ENCODE measurements at places on chromosomes 5 and 9.

- DNase-seq, result no peak
Observed at GRCh38 chr9:22120159-22120549, 111.0 kb upstream of the CDKN2B start.

DNA sequence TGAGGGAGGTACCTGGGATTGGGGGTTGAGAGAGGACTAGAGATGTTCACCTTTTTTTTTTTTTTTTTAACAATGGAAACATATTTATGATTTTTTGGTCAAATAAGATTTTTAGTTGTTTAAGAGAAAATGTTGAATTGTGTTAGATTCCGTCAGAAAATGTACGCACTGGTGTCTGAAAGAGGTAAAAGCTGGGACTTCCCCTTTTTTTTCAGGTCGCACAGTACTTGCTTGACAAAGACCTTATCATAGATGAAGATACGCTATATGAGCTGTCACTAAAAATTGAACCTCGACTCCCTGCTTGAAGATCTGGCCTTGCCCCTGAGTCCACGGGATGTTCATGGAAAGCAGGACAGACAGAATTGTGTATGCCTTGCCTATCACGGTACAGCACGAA is 7.7 kb upstream of the CKMT2 start:
- peak; percentile 52 for DNase-seq

DNA sequence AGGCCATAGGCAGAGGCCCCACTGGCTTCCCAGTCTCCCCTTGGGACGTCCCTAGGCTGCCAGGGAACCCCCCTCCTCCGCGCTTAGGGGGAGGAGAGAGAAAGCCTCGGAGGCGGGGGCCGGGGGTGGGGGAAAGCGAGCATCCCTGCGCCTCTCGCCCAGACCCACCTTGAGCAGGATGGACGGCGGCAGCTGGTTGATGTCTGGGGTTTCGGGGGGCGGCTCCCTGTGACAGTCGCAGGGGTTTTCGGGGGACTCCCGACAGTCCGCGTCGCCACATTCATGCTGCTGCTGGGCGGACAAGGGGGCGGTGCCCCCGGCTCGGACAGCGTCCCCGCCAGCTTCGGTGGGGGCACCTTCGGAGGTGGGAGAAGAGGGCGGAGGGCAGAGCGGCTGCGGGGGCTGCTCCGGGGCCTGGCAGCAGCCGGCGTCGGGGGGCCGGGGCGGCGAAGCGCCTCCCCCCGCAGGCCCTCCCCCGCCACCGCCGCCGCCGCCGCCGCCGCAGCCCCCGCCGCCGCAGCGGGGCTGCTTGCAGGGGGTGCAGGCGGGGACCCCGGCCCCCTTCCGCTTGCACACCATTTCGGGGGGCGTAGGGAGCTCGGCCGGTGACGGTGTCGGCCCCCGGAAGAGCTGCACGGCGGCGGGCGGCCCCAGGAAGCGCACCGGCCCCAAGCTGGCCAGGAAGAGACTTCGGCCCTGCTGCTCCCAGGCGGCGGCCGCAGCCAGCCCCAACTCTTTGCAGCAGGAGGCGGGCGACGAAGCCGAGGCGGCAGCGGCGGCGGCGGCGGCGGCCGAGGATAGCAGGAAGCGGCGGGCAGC is 1.2 kb downstream of the FBXL17 start:
- DNase-seq, result peak; percentile 65

GRCh38 chr5:66912787-66913186 is 283.8 kb downstream of the CD180 start:
- DNase-seq, result no peak

GRCh38 chr5:16742938-16743337 is 126.1 kb upstream of the RETREG1 start:
- no peak for DNase-seq

DNA sequence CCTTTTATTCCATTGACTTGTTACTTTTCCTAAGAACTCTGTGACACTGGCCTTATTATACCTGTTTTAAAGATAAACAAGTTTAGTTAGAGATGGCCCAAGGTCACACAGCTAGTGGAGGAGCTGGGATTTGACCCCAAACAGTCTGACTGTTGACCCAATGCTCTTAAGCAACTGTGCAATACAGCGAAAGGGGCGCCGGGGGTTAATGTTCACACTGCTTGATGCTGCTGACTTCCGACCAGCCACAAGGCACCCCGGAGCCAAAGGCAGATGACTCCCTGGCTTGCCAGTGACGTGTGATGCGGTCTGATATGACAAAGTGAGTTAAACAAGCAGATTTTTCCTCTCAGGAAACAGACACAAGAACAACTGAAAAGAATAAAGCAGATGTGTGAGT is 23.9 kb downstream of the PIK3R1 start:
- peak; percentile 95 for DNase-seq

GRCh38 chr5:97019435-97020117 is 83.7 kb downstream of the LNPEP start:
- DNase-seq, result no peak

DNA sequence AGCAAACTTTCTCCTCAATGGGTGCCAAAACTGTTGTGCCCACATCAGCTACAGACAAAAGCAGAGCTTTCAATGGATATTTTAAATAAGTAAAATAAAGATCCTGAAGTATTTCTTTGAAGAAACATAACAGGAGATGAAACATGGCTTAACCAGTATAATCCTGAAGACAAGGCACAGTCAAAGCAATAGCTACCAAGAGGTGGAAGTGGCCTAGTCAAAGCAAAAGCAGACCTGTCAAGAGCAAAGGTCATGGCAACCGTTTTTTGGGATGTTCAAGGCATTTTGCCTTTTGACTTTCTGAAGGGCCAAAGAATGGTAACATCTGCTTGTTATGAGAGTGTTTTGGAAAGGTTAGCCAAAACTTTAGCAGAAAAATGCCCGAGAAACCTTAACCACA is 77.9 kb downstream of the ANXA1 start:
- no peak for DNase-seq

- DNase-seq, result no peak
Observed at GRCh38 chr9:96585426-96585825, 34.2 kb downstream of the CDC14B start.

GRCh38 chr9:89137542-89138462 is 40.8 kb downstream of the SHC3 start:
- no peak for DNase-seq

DNA sequence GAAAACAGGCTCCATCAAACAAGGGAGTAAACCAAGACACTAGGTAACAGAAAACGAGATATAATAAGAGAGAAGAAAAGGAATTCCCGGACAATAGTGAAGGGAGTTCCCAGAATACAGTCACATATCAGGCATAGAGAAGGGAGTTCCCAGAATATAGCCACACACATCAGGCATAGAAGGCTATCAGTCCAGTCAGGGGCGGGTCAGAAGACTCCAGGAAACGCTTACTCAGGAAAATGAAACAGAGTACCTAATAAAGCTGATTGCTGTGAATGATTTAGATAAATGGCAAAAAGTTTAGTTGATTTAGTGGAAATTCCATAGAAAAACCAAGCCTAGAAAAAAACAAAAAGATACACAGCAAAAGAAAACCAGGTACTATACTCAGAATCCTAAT is 4.9 kb downstream of the TOMM5 start:
- DNase-seq, result no peak

DNA sequence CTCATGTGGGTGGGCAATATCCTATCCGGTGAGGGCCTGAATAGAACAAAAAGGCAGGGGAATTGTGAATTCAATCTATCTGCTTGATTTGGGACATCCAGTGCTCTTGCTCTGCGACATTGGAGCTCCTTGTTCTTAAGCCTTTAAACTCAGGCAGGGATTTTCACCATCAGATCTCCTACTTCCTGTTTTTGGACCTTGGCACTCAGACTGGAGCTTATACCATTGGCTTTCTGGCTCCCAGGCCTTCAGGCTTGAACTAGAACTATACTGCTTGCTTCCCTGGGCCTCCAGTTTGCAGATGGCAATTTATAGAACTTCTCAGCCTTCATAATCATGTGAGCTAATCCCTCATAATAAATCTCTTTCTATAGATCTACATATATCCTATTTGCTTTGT is 134.3 kb upstream of the CLINT1 start:
- peak; percentile 50 for DNase-seq

GRCh38 chr9:21121595-21122251 is 19.9 kb downstream of the IFNW1 start:
- DNase-seq, result no peak

- peak; percentile 53 for DNase-seq
Observed at GRCh38 chr9:117411547-117411946, 3.3 kb downstream of the ASTN2 start.

GRCh38 chr5:155504606-155505005 is 491.1 kb downstream of the KIF4B start:
- no peak for DNase-seq

DNA sequence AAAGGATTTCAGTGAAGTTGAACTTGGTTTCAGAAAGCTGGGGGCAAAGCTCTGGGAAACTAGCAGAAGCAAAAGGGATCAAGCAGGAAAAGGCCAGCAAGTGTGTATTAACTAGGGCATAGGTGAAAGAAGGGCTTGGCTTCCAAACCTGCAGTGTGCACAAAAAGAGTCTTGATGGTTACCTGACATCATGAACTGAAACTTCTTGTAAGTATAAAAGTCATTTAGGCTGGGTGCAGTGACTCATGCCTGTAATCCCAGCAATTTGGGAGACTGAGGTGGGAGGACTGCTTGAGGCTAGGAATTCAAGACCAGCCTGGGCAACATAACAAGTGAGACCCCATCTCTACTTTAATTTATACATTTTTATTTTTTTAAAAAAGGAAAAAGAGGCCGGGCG is 216.4 kb downstream of the EPB41L4A start:
- DNase-seq, result no peak

DNA sequence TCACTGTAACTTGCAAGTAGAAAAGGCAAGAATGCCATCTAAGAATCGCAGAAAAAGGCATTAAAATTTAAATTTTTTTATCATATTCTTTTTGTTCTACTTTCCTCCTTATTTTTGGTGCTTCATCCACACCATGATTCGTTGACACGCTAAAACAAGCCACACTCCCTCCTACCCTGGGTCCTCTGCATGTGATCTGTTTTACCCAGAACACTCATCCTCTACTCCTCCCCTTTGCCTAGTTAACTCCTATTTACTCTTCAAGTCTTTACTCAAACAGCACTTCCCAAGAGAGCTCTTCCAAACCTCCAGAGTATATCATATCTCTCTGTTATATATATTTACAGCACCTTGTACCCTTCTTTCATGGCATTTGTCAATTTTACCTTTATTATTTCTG is 61.4 kb upstream of the SRP19 start:
- DNase-seq, result no peak

- peak; percentile 84 for DNase-seq
Observed at GRCh38 chr5:138503487-138504270, 38.4 kb downstream of the EGR1 start.

DNA sequence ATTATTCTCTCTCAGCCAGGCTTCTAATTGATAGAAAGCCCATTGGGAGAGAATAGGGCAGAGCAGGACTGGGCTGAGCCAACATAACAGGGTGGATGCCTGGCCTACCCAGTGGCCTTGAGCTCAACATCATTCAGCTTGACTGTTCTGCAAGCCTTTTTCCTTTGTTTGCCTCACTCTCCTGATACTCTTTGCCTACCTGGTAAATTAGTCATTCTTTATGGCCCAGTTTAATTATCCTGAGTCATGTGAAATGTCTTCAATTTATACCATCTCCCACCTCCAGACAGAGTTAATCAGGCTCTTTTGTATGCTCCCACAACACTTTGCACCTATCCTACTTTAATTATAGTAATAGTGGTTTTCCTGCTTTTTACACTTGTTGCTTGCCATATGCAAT is 13.6 kb downstream of the GLRA1 start:
- no peak for DNase-seq

DNA sequence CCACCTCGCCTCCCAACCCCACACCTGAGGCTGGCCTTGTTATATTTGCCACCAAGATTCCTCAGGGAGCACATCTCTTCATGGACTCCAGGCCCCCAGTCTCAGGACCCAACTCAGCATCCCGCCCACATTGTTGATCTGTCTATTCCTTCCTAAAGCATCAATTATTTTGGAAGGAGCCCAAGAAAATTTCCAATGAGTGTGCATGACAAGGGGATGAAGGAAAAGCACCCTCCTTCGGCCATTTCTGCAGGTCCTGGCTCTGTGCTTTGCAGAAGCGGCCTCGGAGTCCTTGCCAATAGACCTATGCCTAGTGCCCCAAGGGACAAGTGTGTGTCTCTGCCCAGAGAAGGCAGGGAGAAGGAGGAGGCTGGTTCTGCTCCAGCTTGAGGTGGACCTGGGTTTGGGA is 273.2 kb downstream of the GADD45G start:
- no peak for DNase-seq

DNA sequence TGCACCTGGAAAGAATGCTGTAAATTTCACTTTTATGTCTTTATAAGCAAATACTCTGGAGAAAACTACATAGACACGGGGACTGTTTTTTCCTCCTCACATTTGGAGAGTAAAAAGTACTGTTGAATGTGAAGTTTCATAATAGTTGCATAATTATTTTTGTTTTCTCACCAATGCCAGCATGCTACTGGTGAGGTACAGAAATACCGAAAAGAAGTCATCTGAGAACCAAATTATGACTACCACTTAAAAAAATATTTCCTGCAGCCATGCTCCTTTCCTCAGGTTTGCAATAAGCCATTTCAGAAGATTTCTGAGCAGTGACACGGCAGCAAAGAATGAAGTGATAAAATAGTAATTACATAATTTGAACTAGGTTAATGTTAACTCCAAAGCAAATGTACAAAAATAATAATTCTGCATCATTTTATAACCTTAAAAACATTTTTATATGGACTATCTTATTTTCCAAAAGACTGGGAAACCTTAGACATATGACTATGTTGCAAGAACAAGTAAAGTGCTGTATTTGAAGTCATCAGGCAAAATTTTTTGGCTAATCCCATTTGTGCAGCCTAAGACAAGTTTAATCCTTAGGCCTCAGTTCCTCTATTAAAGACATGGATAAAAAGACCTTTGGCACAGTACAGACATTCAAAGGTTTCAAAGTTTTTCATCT is 144.7 kb downstream of the PCSK1 start:
- DNase-seq, result no peak

- no peak for DNase-seq
Observed at GRCh38 chr5:97427235-97427634, 244.2 kb upstream of the RIOK2 start.

- no peak for DNase-seq
Observed at GRCh38 chr5:14748180-14748900, 83.8 kb downstream of the OTULIN start.

DNA sequence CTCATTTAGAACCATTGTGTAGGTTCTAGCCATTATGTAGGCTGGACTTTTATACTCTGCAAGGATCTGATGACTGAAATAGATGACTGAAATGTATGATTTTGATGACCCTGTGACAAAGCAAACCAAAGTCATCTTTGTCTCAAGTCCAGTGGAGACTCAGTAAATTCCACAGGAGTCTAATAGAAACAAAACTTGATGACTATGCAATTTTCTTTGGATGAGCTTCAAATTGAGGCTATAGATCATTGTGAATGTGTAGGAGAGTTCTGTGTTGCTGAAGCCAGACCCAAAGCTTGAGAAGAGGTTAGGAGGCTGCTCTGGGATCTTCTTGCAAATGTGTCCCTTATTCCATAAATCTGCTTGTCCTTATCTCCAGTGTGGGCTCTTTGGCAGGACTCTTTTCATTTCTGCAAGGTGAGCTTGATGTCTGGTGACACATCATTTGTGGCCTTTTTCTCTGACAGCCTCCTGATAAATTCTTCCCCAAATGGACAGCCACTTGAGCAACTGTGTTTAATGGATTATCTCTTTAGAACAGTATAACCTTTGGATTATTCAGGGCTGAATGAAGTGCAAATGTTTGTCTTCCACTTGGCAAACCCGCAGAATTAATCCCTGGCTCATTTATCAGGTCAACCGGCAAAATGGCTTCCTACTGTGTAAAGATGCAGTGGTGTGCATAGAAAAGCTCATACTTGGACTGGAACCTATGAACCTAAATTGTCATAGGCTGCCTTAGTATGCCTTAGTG is 235.1 kb upstream of the ANKH start:
- DNase-seq, result no peak

- no peak for DNase-seq
Observed at GRCh38 chr9:127936347-127936852, 1.3 kb downstream of the DPM2 start.

Measured in hematopoietic multipotent progenitor cell treated with erythropoietin and hydrocortisone succinate and interleukin-3 and kit ligand, for 4 days (in vitro differentiated cells).